ENCODE measurements at places on chromosomes 7 and 10.

DNA sequence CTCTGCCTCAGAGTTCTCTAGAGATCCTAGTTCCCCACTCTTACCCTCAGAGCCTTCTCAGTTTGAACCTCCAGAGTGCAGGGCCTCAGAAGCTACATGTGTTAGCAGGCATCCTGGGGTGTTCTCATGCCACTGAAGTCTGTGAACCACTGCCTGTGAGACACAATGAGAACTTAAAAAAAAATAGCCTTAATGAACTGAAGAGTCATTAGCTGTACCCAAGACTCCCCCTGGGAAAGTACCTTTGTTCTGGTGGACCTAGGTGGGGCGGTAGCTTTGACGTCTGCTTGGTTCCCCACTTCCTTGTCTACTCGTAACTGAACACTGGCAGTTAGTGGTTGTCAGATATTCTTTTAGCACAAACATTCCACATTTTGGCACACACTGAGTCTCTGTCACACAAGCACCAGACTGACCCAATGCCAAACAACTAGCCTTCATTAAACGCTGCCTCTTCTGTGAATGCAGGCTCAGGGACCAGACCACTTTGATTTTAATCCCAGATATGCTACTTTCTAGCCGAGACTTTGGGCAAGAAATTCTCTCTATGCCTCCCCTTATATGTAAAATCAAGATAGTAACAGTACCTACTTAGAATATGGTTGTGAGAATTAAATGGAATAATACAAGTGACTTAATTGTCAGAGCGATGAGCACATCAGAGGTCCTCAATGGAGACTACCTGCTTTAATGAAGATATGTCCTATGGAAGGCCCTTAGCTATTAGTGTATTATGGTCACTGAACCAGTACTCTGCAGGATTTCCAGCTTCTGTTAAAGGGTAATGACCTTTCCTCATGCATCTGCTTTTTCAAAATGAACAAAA is 75.3 kb upstream of the CC2D2B start:
- DNase-seq: peak; percentile 82

GRCh38 chr7:2775376-2775775 is 68.7 kb downstream of the GNA12 start:
- no peak for DNase-seq

DNA sequence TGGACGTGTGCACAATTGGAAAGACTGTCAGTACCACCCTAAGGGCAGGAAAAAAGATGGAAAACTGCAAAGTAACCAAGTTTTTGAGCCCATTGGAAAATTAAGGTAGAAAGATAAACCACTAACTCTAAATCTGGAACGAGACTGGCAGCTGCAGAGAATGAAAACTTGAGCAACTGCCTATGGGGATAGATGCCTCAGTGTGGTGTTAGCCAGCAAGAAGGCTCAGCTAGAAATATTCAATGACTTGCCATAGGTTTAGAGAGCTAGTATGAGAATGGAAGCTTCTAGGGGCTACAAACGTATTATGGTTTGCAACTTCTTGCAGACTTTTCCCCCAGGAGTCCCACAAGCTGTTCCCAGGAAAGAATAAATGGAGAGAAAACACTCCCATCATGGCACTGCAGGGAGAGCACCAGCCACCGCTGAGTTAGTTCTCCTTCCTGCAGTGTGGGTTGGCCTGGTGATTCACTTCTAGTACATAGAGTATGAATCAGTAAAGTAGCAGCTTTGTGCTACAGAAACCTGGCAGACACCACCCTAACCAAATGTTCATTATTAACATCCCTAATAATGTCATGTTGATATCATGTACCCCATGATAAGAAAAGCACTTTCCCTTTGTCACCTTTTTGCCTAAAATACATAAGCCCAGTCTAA is 372.4 kb upstream of the VWC2 start:
- DNase-seq: no peak

GRCh38 chr7:134832367-134832766 is 52.9 kb downstream of the CALD1 start:
- DNase-seq: no peak

GRCh38 chr7:142420554-142421362 is 162.9 kb upstream of the PRSS58 start:
- no peak for DNase-seq

All from CD8-positive, alpha-beta memory T cell (primary cell).